ENCODE measurements at places on chromosomes 1 and 21.
A peak's percentile ranks its signal among the peaks of the same experiment; 100 is the strongest.

- peak; percentile 12 for DNase-seq
Measured at GRCh38 chr1:180252638-180253536, 22.8 kb downstream of the LHX4 start.

DNA sequence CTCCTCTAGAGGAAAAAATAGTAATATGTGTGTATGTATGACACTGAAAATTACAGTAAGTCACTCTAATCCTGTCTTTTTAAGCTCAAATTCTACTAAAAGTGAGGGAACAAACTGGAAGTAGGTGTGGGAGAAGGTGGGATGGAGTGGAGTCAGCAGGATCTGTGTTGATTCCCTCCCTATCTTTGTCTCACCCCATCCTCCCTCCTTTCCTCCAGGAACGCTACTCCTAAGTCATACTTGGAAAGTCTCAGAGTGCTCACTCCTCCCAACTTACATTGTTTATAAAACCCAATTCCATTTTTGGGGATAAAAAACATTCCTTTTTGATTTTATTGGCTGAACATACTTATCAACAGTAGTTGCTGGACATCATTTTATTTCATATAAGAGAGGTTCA lies 14.9 kb upstream of the NUP133 start:
- DNase-seq, result no peak

GRCh38 chr1:154974808-154975408 lies 427 bp downstream of the CKS1B start:
- DNase-seq, result peak; percentile 73

DNA sequence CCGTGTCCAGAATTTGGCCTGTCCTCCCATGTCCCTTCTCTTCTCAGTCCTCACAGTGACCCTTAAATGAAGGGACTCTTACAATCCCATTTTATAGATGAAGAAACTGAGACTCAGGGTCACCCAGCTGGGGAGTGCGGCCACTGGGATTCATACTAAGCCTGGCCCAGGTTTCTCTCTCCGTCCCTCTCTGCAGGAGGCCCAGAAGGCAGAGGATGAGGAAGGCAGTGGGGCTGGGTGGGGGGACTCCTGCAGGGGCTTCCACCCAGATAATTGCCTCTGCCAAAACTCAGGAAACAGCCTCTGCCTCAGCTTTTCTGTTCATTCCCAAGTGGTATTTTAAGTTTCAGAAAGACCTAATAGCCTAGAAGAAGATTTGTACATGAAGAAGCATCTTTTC lies 299.8 kb downstream of the MATN1 start:
- no peak for DNase-seq

- no peak for DNase-seq
Measured at GRCh38 chr1:116066868-116067565, 44.2 kb upstream of the MAB21L3 start.

DNA sequence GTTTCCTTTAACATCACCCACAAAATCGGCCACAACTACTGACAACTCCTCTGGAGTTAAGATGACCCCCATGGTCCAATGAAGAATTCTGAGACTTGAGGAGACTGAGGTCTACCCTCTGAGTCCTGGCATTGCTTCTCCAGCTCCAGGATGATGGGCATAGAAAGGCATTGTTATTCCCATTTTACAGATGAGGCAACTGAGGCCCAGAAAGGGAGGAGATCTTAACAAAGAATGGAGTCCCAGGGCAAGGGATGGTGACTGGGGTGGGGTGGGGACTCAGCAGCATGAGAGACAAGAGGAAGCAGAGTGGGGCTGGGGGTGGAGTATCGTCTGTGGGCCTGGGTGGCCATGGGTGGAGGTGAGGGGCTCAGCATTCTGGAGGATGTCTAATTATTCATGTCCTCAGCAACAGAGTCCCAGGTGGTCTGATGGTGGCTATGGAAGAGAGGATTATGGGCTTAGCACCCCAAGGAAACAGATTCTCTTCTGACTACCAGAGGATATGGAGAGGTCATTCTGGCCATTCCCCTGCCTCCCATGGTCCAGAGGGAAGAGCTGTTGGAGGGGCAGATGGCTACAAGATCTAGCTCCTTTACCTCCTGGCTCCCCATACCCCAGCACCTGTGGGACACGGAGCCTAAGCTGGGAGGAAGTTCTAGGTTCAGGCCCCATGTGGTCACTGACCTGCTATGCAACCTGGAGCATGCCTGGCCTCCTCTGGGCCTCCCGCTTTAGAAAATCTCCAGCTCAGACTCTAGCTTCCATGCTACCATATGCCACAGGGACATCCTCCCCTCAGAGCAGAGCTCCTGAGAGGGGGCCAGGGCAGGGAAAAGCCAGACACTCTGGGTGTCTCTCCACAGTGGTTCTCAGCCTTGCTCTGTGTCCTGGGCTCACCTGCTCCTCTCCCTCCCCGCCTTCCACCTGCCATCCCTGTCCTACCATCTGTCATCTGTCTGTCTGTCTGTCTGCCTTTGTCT lies 37.4 kb upstream of the DMBX1 start:
- no peak for DNase-seq

DNA sequence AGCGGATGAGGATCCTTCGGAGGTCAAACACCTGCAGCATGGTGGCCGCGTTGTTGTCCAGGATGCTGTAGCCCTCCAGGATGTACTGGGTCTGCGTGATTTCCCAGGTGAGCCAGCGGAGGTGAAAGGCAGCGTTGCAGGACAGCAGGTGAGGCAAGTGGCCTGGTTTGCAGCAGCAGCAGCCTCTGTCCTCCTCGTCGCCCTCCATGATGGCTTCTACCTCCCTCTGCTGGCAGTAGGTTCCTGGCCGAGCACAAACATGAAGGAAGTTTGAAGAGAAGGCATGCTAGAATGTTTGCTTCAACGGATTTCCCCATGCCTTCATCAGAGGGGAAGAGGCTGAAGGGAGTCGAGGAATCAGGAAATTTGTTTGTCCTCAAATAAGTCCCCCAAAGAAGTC lies 74.7 kb downstream of the NTPCR start:
- DNase-seq, result no peak

DNA sequence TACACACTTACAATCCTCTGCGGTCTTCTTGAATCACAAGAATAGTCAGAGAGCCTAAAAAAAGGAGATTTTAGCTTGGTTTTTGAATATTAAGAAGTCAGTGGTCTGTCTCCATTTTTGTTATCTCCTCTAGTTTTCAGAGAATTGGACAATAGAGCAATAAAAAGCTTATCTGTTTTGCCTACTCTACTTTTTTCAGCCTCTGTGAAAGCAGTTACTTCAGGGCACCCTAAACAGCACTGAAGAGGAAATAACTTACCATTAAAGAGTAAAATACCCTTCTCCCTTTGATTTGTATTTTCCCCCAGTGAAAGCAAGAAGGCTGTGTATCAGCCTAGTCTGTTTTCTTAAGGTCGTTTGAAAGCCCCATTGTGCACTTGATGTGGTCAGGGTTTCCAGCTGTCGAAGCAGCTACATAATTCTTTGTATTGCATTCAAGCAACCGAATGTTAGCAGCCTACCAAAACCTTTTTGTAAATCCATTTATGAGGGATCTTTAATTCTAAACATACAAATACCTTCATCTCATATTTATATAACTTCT lies 1.0 kb downstream of the NTMT2 start:
- no peak for DNase-seq

- no peak for DNase-seq
Measured at GRCh38 chr1:242405947-242406346, 118.5 kb downstream of the PLD5 start.

DNA sequence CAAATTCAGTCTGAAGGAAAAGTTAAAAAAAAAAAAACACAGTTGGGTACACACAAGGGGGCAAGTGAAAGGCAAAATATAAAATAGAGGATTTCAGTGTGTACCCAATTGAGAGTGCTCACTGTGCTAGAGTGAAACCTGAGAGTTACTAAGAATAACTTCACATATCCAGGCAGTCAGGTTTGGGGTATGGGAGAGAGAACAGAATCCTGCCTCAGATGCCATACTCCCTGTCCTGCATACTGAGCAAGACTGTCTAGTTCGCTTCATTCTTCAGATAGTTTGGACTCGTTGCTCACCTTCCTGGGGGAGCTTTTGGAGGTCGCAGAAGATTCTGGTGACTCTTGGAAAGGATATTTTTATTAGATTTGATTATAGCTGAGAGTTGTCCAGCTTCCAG lies 20.4 kb downstream of the CEP85 start:
- DNase-seq, result no peak
